ENCODE measurements at places on chromosomes 7 and 10.

GRCh38 chr10:68800211-68800610 is 27.1 kb upstream of the STOX1 start:
- no peak for DNase-seq

DNA sequence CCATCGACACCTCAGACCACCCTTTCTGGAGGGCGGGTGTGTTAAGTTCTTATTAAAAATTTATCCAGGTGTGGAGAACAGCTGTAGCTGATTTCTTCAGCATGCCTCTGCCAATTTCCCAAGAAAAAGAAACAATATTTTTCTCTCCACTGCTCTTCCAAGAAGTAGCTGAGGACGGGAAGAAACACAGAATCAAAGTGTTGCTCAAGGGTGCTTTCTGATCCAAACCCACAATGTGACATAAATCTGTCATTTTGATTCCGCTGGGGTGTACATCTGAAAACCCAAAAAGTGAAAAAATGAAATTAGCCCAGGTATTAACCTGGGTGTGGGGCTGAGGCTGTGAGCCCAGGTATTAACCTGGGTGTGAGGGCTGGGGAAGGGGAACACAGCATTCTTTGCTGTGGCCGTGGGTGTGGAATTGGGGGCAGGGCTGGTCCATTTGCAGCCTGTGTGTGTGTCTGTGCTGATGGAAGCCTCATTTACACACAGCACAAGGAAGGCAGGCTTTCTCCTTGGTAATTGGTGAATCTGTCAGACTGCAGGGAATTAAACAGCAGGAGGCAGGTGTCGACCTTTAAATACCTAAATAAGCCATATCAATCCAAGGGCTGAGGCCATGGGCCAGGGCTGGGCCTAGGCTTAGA is 48.4 kb upstream of the CCDC3 start:
- DNase-seq: no peak

DNA sequence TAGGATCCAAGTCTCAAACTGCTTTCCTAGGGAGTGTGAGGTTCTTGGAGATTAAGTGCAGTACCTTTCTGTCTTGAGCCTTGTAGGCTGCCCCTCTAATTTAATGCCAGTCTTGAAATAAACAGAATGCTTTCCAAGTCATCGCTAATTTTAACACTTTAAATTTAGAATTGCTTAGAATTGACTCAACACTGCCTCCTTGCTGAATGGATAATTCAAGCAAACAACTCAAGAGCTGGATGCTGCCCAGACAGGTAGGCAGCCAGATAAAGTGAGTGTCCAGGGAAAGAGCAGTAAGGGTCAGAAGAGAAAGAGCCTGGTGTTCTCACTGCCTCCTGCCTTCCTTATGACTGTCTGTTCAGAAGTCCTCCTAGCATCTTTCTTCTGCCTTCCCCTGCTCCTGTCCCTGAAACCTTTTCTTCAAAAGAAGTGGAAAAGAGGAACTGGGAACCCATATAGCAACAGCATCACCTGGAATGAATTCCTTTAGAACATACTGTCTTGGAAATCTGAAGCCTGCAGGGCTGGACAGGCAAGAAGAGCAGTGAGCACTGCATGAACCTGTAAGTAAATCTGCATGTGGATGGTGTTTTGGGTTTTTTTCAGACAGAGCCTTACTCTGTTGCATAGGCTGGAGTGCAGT is 3.1 kb upstream of the GOT1 start:
- no peak for DNase-seq

DNA sequence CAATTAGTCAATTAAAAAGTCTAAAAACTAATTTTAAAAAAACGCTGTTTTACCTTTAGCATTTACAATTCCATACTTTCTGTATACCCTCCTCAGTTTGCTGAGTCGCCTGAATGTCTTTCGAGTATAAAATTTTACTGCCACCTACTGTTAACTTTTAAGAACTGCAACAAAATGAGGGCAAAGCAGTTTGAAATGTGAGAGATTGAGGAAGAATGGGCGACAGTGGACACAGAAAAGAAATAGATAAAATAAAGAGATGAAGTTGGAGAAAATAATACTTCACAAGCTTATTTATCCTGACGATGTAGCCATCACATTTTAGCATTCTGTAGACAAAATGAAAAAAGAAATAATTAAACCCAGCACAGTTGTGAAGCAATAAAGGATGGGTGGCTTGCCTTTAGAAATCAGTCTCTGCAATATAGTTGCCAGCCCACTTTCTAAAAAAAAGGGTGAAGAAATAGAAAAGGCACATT is 110.8 kb upstream of the PTN start:
- DNase-seq: no peak

DNA sequence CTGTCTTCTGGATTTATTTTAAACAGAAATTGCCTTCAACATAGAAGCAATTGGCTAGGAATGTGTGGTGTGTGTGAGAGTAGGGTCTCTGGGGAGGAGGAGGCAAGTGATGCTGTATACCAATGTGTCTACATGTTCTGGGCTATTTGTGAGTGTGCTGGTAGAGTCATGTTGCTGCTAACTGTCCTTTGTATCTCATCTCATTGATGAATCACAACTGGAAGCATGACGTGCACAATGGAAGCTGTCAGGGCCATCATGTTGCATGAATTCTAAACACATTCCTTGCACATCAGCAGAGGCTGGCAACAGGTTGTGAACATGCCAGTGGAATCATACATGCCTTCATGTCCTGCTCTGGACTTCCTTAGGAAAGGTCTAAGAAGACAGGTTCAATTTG is 199.7 kb downstream of the BMPER start:
- no peak for DNase-seq

GRCh38 chr10:91103384-91104192 is 116.9 kb upstream of the PCGF5 start:
- no peak for DNase-seq

DNA sequence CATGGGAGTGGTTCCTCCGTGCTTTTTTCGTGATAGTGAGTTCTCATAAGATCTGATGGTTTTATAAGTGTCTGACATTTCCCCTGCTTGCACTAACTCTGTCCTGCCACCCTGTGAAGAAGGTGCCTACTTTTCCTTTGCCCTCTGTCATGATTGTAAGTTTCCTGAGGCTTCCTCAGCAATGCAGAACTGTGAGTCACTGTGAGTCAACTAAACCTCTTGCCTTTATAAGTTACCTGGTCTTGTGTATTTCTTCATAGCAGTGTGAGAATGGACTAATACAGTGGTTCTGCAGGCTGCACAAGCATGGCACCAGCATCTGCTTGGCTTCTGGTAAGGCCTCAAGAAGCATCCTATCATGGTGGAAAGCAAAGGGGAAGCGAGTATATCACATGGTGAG is 1144.6 kb downstream of the SORCS3 start:
- no peak for DNase-seq

DNA sequence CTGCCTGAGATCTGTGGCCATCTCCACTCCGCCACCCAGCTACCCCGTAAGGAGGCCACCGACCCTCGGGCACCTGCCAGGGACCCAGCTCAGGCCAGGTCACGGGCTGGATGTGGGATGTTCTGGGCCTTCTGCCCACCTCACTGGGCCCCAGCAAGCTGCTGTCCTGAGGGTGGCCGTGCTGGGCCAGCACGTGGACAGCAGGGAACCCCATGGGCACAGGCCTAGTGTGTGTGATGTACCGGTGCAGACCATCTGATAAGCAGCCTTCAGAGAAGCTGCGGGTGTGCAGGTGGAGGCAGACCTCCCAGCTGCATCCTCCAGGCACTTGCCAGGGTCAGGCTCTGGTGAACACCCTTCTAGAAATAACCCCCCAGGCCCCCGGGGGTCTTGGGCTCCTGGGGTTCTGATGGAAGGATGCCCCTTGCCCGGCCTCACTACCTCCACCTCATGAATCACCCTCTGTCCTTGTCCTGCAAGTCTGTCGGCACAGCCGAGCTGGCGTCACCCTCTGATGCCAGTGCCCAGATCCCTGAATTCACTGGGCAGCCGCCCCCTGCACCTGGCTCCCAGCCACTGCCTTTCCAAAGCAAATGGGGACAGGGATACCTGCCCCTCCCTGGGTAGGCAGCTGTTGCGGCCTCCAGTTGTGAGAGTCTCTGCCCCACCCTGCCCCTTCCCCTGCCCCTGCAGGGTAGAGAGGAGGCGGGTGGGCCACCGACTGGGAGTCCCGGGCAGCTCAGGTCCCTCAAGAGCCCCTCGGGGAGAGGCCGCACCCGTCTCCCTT is 139.8 kb downstream of the FAM53B start:
- DNase-seq: no peak

DNA sequence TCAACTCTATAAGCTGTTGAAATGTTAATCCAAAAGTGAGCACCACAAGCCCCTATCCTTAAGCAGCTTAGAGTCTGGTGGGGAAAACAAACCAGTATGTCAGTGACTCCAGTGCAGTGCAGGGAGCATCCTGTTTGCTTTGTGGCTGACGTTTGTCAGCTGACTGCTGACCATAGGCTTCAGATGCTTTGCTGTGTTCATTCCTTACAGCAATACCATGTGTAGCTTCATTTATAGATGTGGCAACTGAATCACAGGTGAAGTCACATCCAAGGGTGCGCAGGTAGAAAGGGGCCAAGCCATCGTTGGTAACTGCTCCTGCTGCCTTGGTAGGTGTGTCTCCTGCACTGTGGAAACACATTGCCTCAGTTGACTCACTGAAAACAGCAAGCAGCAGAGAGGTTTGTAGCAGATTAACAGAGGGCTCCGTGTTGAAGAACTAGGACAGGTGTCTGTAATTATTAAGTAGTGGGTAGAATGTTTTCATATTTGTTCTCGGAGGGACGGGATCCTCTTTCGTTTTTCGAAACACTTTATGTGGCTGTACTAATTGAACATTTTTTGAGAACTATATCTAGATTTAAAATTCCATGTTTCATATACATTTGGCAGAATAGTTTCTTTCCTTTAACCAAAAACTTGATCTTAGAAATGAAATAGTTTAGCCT is 2.0 kb downstream of the INSIG1 start:
- DNase-seq: no peak

DNA sequence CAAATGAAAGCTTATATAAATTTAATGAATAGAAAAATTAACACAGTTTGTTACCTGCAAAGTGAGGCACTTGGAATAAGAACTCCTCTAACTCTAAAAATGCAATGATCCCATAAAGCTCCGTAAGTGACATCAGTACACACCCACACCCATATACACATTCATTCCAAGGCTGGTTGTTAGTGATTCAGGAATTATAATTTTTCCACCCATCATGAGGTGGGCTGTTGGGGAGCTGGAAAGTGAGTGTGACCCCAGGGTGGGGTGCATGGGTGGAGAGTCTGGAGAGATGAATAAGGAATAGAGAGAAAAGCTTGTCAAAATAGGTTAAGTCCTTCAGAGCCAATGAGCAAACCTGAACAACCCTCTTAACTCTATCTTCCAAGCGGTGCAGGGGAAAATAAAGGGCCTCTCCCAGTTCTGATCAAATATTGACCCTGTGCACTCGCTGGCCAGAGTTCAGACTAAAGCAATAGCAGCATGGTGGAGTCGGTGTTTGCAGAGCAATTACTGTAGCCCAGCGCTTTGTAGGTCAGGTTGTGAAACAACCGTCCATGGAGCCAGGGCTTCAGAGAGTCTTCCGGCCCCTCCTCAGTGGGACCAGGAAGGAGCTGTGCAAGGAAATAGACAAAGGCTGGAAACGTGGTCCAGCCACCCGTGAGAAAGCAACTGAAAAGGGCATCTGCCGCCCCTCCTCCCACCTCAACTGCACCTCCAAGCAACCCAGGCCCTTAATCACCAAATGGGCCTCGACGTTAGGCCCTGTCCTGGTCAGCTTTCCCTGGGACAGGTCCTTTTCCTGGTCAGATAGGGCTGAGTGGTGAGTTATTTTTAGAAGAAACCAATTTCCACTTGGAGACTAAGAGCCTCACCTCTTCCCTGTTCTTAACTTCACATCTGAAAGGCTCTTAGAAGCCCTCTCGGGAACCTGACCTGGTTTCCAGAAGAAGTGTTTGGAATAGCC is 61.2 kb downstream of the SH3PXD2A start:
- no peak for DNase-seq

DNA sequence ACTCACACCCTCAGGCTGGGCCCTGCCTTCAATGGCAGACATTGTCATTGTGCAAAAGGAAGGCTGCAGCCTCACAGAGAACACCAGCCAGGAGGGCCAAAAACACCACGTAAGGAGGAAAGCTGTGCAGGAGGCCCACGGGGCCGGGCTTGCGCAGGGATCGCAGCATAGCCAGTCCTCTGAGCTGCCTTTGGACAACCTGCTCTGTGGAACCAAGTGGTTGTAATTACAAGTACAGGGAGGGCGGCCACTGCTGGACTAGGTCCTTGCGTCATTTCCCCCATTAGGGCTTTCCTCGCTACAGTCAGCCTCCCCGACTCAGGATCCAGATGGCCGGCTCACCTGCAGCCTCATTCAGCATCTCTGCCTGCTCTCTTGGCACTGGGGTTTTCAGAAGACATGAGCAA is 66.9 kb downstream of the FAM53B start:
- no peak for DNase-seq

DNA sequence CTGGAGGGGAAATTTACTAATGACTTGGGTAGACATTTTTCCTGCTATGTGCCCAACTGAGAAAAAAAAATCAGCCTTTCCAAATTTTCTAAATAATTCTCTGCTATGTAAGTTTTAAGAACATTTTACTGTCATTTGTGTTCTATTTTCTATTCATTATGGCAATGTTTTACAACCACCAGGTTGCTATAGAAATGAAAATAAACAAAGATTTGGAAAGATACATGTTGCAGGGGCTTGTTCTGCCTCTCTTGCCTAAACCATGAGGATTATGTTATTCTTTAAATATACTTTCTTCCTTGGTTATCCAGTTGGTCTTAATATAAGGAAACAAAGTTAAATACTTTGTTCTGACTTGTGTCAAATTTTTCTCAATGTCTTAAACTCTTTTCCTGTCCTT is 257.2 kb downstream of the TWIST1 start:
- no peak for DNase-seq

GRCh38 chr10:35843524-35844181 is 201.6 kb upstream of the FZD8 start:
- DNase-seq: no peak

DNA sequence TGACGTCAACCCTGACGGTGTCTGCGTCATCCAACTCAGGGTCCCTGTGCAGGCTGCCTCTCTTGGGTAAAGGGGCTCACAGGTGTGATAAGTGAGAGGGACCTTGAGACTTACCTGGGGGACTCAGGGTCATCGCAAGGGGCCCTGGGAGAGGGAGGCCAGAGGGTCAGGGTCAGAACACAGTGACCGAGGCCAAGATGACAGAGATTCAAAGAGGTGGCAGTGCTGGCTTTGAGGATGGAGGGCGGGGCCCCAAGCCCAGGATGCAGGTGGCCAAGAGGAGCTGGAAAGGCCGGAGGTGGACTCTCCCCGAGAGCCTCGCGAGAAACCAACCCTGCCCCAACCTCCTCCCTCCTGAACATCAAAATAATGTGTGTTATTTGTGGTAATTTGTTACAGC is 165.2 kb upstream of the PPP2R2D start:
- no peak for DNase-seq

GRCh38 chr7:26413007-26413691 is 121.5 kb downstream of the SNX10 start:
- DNase-seq: no peak

DNA sequence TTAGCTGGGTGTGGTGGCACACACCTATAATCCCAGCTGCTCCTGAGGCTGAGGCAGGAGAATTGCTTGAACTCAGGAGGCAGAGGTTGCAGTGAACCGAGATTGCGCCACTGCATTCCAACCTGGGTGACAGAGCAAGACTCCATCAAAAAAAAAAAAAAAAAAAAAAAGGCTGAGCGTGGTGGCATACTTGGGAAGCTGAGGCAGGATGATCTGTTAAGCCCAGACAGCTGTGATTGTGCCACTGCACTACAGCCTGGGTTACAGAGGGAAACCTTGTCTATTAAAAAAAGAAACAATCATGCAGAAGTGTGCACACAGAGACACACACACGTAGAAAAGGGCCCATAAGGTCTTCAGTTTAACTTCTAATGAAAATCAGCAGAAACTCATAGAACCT is 150.6 kb downstream of the TPST1 start:
- DNase-seq: no peak
